ENCODE measurements at places on chromosomes 1 and 21. TPM values are rescaled to one million over a fixed set of nuclear protein-coding genes. Genes with fewer than 3 reads are reported as not detected.

Gene CD53
- total RNA-seq: 180 TPM

Gene CYB561D1
- 10.5 TPM for total RNA-seq

Gene RNU1-1
- 1,968 TPM for total RNA-seq

- no peak for DNase-seq
Measured at GRCh38 chr1:116911779-116912469, 2.2 kb downstream of the PTGFRN start.

DNA sequence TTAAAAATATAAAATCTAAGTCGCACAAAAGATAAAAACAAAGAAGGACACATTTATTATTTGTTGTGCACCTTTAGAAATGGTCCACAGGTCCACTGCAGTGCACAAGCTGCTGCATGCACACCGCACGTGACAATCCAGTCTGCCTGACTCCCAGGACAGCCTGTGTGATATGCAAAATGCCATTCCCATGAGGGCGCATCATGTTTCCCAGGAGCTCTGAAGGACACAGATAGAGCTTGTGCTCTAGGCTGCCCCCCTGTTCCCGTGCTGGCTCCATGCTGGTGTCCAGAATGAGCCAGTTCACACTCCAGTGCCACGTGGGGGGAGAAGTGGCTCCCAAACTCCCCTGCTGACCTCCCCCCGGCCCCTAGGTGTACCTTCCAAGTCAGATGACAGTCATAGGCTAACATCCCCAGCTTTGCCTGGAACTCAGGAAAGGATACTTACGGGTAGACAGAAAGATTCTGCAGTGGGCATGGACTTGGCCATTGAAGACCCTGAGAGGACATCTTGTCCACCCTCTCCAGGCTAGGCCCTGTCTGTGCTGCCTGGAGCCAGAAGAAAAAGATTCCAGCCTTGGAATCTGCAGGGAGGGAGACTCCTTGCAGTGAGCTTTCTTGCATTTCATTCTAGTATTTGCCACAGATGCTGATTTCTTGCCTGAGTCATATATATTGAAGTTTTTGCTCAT lies 26.3 kb downstream of the RAB7B start:
- DNase-seq: no peak

DNA sequence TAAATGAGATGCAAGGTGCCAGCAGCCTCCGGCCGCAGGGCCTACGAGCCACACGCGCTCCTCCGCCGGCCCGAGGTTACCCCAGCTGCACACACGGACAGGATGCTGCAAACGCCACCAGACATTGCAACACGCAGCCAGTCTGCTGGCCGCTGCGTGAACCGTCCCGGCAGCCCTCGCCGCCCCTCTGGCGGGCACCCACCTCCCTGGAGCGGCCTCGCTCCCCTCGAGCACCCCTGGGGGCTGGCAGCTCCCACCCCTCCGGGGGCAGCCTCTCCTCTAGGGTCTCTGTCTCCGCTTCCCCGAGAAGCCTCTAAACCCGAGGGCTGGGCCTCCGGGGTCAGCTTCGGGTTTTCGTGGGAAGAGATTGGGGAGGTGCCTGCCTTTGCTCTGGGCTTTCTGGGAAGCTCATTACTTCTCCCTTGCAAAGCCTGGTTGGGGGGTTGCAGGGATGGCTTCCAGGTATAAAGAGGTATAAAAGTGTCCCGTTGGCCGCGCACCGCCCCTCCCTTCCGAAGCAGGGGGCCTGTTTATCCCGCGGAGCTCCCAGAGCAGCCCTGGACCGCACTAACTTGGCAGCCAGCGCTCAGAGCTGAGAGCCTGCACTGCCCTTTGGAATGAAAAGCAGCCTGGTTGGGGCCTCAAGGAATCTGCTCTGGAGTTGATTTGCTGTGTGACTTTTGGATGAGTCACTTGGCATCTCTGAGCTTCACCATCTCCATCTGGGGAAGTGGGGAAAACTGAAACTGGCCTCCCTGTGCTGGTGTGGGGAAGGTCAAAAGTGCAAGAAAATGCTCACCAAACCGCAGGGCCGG lies 21.8 kb downstream of the DHRS3 start:
- DNase-seq: no peak

DNA sequence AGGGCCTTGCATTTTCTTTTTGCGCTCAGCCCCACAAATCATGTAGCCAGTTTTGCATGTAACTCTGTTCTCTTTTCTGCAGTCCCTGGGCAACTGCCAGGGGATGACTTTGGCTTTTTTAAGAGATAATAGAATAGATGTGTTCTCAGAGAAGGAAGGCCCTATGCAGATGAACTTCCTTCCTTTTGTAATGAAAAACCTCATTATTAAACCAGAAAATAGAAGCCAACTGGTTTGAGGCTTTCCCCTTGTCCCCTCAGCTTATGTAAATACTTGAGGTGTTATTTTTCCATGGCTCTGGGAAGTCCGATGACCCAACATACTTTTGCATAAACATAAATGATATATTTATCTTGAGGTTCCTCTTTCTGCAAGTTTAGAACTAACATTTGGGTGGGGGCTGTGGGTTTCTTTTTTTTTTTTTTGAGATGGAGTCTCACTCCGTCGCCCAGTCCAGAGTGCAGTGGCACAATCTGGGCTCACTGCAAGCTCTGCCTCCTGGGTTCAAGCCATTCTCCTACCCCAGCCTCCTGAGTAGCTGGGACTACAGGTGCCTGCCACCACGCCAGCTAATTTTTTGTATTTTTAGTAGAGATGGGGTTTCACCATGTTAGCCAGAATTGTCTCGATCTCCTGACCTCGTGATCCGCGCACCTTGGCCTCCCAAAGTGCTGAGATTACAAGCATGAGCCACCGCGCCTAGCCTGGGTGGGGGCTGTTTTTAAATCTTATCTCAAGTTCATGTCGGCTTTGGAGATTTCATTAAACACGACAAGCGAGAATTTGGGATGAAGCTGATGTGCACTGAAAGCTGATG lies 14.4 kb upstream of the FCRL5 start:
- peak; percentile 91 for DNase-seq

DNA sequence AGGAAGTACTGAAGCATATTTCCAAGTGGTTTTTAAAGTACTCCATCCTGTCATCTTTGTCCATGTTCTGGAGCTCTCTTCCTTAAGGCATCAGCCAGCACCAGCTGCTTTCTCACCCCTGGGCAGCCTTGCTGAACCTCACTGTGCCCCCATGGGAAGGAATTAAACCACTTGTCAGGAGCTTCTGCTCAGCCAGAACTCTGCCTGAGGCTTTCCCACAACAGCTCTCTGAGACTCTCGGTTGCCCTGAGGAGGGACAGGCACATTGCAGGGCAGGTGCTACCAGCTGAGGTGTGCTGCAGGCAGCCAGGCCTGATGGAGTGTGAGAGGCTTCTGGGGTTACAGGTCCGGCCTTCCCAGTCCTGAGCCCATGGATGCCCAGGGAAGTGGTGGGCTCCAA lies 30.9 kb downstream of the FAM163A start:
- DNase-seq: no peak

DNA sequence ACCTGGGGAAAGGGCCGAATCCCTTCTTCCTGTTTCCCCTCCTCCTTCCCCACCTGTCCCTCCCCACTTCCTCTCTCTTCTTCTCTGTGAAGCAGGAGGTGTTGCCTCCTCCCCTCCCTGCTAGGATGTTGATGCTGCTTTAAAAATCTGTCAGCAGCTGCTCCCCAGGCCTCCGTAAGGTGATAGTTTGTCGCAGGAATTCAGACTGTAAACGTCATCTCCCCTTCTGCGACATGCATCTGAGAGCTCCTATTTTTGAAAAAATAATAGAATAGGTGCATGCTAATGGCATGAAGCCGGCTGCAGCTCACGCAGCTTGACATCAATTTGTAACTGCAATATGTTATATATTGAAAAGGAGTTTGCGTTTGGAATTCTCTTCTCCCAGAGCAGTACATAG lies 70.1 kb downstream of the KAZN start:
- DNase-seq: peak; percentile 61

DNA sequence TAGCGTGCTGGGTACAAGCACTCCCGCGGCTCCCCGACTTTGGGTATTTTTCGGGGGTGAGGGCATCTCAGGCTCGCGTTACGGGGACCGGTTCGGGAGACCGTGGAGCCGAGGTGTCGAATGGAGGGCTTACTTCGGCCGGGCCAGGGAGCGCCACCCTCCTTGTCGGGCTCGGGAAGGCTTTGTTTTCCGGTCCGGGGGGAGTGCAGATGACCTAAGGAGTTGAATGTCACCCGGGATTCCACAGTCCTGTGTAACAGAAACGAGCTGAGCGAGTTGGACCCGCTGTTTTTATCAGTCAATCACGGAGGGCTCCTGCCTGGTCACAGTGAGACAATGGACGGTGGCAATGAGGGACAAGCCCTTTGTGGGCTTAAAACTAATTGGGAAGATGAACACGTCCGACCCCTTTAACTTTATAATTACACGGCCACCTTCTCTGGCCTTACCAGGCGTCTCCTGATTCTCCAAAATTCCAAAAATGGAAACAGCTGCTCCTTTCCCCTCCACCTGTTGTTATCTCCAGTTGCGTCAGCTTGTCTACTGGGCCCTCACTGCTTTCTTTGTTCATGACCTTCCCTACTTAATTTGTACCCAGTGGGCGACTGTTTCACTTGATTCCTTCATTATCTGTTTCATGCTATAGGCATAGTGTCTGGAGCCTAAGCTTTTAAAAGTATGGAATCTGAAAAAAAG lies 929 bp upstream of the TRIM45 start:
- DNase-seq: no peak

GRCh38 chr1:241844593-241844992 lies 3.4 kb upstream of the EXO1 start:
- DNase-seq: no peak

DNA sequence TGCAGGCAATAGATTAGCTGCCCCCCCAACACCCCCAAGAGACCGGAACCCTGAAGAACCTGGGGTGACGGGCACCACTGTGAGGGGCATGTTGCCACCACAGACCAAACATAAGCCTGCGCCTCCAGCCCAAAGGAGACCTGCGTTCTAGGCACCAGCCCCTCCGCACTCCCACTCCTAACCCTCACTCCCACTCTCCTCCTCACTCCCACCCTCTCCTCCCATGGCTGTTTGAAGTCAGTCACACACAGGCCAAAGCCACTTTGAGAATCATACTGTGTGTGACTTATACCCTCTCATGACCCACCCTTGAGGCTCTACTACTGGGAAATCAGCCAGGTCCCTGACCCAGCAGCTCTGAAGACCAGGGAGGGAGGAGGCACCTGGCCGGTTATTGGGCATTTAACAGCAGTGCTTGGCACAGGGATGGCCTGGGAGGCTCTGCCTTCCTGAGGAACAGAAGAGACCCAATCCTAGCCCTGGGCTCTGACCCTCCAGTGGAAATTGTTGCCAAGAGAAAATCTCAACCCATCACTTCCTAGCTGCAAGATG lies 43.5 kb downstream of the FBXO2 start:
- no peak for DNase-seq

- DNase-seq: no peak
Measured at GRCh38 chr1:112904071-112904830, 51.7 kb downstream of the SLC16A1 start.

- DNase-seq: no peak
Measured at GRCh38 chr1:9165396-9165795, 36.5 kb upstream of the GPR157 start.

DNA sequence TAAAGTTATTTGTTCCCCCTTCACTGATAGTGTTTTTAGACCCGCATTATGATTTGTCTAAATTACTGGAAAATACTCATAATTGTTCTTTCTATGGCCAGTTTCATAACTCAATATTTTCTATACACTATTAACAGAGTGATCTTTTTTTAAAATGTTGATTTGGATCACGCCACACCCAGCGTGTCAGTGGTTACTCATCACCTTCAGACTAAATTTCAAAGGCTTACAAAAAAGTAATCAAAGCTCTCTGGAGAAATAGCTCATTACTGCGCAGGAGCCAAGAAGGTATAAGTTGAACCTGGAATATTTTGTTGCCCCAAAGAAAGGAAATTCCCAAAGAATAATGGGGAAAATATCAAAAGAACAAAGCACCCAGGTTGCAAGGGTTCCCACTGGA lies 104.9 kb downstream of the EVI5 start:
- no peak for DNase-seq

DNA sequence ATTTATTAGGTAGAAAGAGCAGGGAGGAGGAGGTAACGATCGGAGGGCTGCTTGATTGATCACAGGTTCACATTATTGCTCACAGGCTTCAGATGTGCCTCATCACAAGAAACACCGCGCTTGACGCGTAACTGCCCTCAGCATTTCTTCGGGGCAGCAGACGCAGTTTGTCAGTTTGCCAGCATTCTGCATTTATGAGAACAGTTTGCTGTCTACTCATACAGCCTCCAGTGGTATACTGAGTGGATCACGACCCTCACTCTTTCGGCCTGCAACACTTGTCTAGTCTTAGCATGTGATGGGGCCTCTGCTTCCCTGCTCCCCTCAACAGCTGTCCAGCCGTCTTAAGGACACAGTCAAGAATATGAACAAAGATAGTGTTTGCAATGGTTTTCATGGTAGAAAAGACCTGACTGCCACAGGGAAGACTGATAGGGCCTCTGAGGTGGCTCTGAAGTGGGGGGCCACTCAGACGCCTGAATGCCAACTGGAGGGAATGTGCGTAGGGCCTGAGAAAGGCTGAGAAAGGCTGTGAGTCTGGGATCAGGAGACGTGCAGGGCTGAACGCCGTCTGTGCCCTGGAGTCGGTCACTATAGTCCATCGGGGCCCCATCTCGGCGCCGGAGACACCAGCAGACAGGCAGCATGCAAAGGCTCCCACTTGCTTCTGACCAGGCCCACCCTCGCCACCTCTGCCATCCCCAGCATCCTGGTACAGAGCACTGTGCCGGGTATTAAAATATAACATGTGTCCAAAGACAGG lies 45.0 kb downstream of the UBE2G2 start:
- DNase-seq: no peak

- DNase-seq: no peak
Measured at GRCh38 chr1:69914976-69915765, 290.2 kb downstream of the LRRC40 start.

DNA sequence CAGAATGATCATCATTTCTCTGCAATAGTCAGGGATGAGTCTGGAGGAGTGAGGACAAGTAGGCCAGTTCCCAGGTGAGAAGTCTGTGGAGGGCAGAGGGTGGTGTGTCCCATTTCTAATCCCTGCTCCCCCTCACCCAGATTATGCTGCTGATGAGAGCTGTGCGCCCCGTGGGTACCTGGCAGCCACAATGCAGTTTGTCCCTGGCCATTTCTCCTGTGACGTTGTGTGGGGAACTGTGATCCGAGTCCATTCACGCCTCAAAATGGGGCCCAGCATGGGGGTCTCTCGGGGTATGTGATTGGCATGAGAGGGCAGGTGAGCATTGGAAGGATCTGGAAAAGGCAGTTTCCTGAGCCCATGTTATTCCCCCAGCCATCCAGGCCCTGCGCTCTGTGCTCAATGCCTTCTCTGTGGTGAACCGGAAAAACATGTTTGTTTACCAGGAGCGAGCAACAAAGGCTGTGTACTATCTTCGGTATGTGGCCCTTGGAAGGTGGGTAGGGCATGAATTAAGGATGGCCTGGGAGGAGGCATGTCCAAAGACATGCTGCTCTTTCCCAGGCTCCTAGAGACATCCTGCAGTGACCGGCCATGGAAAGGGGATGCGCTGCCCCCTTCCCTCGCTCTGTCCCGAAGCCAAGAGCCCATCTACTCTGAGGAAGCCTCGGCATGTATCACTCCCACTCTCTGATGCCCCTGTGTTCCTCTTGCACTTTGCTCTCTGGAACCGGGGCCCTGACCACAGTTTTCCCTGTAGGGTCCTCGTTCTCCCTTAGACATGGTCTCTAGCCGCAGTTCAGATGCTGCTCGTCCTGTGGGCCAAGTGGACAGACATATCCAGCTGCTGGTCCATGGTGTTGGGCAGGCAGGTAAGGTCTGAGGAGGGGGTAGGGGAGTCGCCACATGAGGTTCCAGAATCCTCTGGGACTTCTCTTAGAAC lies 16.4 kb downstream of the HYI start:
- DNase-seq: no peak

- no peak for DNase-seq
Measured at GRCh38 chr1:69568421-69569174, 876 bp downstream of the LRRC7 start.

- DNase-seq: no peak
Measured at GRCh38 chr1:26317146-26317545, 612 bp upstream of the CD52 start.

Measured in OCI-LY7 (cell line).